ENCODE measurements at places on chromosomes 2 and 18. TPM values are rescaled to one million over a fixed set of nuclear protein-coding genes. Genes with fewer than 3 reads are reported as not detected.

HOXD8 gene
- 0.29 TPM for total RNA-seq

TWIST2 gene
- 18.6 TPM for total RNA-seq

DSEL gene
- 6.4 TPM for total RNA-seq

SPC25 gene
- 10.1 TPM for total RNA-seq

SLC5A7 gene
- not detected for total RNA-seq

ALPG gene
- not detected for total RNA-seq

CPS1 gene
- 7.5 TPM for total RNA-seq

LYG2 gene
- total RNA-seq: not detected

SLC23A3 gene
- total RNA-seq: 2.6 TPM

All from mesothelial cell of epicardium (in vitro differentiated cells).